ENCODE measurements at places on chromosomes 2 and 18.

- no peak for DNase-seq
These were observed 32.1 kb downstream of the ME2 start for GRCh38 chr18:50911006-50911405.

- DNase-seq, result no peak
These were observed 122.2 kb downstream of the BIRC6 start for GRCh38 chr2:32478889-32479620.

DNA sequence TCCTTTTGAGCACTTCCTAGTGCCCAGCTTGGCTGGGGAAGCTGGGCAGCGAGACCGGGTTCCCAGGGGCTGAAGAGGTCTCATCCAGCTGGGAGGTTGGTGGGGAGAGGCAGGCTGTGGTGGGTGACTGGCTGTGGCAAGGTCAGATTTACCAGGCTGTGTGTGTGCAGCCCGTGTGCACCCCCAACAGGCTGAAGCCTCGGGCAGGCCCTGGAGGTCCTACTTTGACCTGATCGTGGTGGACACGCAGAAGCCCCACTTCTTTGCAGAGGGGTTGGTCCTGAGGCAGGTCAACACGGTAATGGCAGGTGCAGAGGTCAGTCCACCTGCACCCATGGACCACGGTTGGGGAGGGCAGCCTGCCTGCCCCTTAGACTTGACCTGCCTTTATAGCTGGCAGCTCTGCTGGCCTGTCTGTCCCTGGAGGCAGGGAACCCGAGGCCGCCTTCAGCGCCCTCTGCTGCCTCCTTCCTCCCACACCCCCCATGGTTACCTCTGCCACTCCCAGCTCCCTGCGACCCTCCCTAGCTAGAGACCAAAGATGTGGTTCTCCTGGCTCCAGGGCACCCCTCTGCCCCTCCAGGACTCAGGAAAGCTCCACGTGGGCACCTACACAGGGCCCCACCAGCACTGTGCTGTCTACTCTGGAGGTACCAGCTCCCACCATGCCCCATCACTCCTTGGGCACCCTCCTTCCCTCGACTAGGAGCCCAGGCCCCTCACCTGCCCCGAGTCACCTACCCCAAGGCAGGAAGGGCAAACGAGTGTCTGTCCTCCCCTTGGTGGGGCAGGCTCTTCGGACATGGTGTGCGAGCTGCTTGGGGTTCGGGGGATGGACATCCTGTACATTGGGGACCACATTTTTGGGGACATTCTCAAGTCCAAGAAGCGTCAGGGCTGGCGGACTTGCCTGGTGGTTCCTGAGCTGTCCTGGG lies 4.0 kb downstream of the NT5DC4 start:
- peak; percentile 57 for DNase-seq

DNA sequence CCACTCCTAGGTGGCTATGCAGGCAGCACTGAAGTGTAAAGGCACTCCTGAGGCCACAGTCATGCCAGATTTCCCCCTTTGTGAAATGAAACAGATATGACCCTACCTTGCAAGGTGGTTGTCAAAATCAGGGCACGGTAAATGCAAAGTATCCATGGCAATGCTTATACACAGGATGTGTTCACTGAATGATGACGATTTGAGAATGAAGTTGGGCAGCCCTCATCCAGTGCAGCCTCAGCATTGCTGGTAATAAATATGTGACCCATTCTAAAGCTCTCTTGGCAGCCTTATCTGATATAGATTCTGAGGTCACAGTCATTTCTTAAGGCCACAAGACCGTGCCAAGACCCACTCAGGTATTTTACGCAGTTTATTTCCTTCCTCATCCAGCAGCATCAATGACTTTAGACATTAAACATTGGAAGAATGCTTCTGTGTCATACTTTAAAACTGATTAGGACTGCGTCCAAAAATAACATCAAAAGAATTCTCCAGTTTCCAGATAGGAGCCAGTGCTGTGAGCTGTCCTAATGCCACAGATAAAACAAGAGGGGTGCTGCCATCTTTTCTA lies 125.5 kb upstream of the SERTAD2 start:
- DNase-seq, result peak; percentile 49

- DNase-seq, result no peak
These were observed 142.9 kb downstream of the CCDC102B start for GRCh38 chr18:68940754-68941153.

- no peak for DNase-seq
These were observed 28.5 kb upstream of the MCFD2 start for GRCh38 chr2:46943881-46944798.

DNA sequence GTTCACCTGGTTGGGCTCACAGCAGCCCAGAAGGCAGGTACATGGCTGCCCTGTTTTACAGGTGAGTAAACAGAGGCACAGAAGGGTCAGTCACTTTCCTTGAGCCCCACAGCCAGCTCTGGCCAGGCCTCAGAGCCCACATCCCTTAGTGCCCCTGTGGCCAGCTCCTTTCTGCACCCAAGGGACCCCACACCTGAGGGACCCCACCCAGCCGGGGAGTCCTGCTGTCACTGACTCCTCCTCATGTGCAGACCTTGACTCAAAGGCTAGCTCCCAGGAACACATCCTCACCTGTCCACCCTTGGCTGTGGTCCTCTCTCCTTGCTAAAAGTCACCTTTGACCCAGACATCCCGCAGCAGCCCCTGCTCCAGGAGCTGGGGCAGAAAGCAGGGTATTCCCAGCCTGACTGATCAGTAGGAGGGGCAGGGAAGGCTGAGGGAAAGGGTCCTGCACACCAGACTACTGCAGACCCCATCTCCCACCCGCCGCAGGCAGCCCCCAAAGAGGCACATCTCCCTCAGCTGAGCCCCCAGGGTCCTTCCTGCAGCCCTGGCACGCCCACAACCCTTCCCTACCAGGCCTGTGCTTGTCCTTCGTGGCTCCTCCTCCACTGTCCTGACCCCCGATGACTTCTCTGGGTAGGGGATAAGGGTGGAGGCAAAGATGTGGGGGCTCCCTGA lies 9.8 kb upstream of the ARHGEF4 start:
- DNase-seq, result no peak

Measured in HTR-8/SVneo (cell line).